ENCODE measurements at places on chromosomes 12 and 14.

DNA sequence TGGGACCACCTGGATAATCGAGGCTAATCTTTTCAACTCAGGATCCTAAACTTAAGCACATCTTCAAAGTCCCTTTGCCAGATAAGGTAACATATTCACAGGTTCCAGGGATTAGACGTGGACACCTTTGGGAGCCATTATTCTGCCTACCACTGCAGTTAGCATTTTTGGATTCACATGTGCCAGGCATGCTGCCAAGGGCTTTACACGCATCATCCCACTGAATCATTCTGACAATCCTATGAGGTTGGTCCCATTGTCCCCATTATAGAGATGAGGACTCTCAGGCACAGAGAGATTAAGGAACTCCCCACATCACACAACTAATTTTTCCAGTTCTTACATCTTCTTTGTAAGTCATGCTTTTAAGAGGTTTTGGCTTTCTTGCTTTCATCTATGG is 34.5 kb downstream of the RTN1 start:
- DNase-seq = no peak

- no peak for DNase-seq
Observed at GRCh38 chr12:11174022-11174421, 3.0 kb downstream of the SMIM10L1 start.

GRCh38 chr12:538731-539539 is 79.2 kb downstream of the B4GALNT3 start:
- peak; percentile 64 for DNase-seq

- no peak for DNase-seq
Observed at GRCh38 chr12:62919838-62920237, 15.1 kb downstream of the PPM1H start.

GRCh38 chr12:4855121-4855924 is 54.4 kb upstream of the KCNA1 start:
- peak; percentile 61 for DNase-seq

DNA sequence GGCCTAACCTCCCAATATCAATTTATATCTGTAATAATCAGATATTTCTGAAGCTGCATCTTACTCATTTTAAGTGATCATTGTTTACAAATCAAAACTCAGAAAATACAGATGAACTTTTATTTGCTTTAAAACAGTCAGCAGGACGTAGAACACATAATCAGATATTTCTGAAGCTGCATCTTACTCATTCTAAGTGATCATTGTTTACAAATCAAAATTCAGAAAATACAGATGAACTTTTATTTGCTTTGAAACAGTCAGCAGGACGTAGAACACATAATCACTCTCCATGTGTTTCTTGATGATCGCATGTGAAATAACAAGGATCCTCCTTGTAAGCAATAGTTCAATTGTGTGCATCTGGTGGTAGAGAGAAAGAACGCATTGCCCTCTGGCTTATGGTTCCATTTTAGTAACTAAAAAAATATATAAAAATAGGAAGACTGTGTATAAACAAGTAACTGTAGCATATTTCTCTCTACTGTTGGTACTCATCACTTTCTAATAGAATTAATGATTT is 15.0 kb upstream of the TMTC2 start:
- DNase-seq = no peak

DNA sequence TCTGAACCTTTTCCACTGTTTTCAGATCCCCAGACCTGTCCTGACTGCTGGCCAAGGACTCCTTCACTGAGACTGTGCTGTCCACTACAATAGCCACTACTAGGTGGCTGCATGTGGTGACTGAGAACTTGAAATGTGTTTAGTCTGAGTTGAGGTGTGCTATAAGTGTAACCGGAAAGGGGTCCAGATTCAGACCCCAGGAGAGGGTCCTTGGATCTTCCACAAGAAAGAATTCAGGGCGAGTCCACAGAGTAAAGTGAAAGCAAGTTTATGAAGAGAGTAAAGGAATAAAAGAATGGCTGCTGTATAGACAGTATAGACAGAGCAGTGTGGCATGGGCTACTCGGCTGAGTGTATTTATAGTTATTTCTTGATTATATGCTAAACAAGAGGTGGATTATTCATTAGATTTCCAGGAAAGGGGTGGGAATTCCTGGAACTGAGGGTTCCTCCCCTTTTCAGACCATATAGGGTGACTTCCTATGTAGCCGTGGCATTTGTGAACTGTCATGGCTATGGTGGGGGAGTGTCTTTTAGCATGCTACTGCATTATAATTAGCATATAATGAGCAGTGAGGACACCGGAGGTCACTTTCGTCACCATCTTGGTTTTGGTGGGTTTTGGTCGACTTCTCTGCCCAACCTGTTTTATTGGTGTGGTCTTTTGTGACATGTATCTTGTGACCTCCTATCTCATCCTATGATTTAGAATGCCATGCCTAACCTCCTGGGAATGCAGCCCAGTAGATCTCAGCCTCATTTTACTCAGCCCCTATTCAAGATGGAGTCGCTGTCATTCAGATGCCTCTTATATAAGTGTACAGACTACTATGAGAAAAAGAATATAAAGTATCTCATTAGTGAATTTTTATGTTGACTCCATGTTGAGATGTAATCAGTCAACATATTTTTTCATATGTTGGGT is 70.0 kb upstream of the SRSF5 start:
- no peak for DNase-seq

All from GDM1 (cell line).